ENCODE measurements at places on chromosomes 3 and 15. TPM values are rescaled to one million over a fixed set of nuclear protein-coding genes. Genes with fewer than 3 reads are reported as not detected.

SMCO1 gene
- total RNA-seq = not detected

HHATL gene
- not detected for total RNA-seq

OPA1 gene
- total RNA-seq = 142 TPM

RBMS3 gene
- total RNA-seq = 7.5 TPM

ZPLD1 gene
- total RNA-seq = 0.45 TPM

SENP5 gene
- total RNA-seq = 40.0 TPM

GOLGA8R gene
- 0.08 TPM for total RNA-seq

TM4SF4 gene
- total RNA-seq = not detected

TRANK1 gene
- total RNA-seq = 5.6 TPM

SLCO3A1 gene
- 2.5 TPM for total RNA-seq

HYAL1 gene
- total RNA-seq = 1.1 TPM

MYH15 gene
- 0.05 TPM for total RNA-seq

PRR20G gene
- total RNA-seq = not detected

SLC22A14 gene
- not detected for total RNA-seq

CEP70 gene
- total RNA-seq = 9.8 TPM

ISL2 gene
- 0.11 TPM for total RNA-seq

SLC28A2 gene
- not detected for total RNA-seq
